ENCODE measurements at places on chromosomes 7 and 10.

- no peak for DNase-seq
These were observed 156.3 kb upstream of the SEMA3C start for GRCh38 chr7:81075150-81075549.

DNA sequence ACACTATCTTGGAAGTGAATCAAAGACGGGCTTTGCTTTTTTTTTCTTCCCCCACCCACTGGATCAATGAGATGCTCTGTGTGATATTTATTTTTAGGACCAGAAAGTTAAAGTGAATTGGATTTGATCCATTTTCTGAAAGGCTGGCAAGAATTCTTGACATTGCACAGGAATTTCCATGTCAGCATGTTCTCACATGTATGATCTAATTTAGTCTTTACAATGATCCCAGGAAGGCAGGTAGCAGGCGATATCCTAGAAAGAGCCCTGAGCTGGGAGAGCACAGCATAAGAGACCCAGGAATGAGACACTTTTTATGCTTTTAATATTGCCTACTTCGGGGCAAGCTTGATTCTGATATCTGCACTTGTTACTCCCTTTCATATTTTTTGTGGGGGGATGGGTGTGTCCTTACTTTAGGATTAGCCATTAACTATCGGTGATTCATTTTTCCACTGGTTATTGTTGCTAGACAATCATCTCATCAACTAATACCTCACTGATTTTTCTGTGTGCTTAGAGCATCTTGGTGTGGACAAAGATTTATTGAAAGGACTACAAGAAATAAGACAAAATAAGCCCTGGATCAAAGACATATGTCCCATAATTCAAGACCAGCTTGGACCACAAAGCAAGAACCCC lies 58.1 kb downstream of the NRP1 start:
- no peak for DNase-seq

DNA sequence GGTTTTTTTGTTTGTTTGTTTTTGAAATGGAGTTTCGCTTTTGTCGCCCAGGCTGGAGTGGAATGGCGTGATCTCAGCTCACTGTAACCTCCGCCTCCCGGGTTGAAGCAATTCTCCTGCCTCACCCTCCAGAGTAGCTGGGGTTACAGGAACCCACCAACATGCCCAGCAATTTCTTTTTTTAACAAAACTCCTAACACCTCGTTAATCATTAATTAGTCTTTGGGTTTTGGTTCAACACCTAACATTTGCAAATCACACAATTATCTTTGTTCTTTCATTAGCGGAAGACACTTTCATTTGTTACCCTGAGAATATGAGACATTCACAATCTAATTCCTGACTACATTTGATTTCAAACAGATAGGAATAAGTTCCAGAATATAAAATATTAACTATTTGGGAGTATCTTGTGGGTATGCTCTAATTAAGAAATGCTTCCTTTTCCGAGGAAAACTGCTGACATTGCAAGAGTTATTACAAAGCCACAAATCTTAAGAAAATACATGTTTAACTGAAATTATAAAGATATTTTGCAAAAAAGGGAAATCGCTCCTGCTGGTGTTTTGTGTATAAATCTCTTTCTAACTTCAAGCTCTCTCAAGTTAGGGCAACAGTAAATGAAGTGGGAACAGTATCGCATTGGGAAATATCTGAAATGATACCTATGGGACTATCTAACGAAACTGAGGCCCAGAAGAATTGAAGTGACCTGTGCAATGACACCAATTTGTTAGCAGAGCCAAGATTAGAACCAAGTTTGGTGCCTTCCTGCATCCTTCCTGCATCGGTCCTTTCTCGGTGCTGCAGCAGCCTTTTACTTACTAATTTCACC lies 1.2 kb upstream of the LSM8 start:
- DNase-seq = no peak

- no peak for DNase-seq
These were observed 540.0 kb downstream of the TCERG1L start for GRCh38 chr10:130771491-130771946.

Data from CD4-positive, alpha-beta T cell treated with Interleukin-17A for 1 hour (primary cell).